ENCODE measurements at places on chromosomes 13 and 19. TPM values are rescaled to one million over a fixed set of nuclear protein-coding genes. Genes with fewer than 3 reads are reported as not detected.

The TEX29 gene
- not detected for total RNA-seq

The RUBCNL gene
- total RNA-seq, result 0.59 TPM

The ZNF566 gene
- 5.5 TPM for total RNA-seq

The LHFPL6 gene
- 39.0 TPM for total RNA-seq

- DNase-seq, result no peak
Observed at GRCh38 chr13:44266305-44266704, 107.3 kb upstream of the SERP2 start.

GRCh38 chr19:41528106-41528505 lies 47.9 kb upstream of the CEACAM21 start:
- DNase-seq, result no peak

DNA sequence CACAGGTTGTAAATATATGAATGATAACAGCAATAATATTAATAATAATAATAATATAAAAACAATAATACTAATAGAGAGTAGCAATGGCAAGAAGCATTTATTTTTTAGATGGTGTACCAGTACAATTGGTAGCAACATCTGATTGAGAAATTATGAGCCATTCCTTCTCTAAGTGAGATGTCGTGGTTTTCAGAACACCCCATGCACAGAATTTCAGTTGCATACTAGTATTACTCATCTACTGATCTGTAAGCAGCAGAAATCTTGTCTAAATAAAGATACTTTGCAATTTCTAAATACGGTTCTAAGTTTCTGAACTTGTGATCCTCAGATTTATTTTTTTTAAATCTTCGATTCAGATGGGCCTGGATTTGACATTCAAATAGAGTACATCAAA lies 788.0 kb upstream of the ATXN8OS start:
- no peak for DNase-seq

DNA sequence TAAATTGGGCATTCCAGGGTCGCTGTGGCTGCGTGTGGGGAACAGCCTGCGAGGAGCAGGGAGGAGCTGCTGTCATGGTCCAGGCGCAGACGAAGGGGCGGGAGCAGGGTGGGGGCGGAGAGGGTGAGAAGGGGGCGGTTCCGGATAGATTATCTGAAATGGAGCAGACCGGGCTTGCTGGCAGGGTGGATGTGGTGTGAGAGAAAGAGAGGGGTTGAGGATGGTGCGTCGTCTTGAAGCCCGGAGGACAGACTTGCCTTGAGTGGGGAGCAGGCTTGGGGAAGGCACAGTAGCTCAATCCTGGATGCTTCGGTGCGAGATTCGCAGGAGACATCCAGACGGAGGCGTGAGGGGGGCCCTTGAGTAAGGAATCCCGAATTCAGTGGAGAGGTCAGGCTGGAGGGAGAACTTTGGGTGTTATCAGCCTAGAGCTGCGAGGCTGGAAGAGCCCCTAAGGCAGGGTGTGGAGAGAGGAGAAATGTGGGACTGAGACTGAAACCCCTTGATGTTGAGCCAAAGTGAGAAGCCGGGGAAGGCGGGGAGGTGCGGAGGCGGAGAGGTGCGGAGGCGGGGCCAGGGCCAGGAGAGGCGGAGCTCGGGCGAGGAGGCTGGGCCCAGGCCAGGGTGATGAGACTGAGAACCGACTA lies 40.6 kb downstream of the DPF1 start:
- DNase-seq, result no peak

DNA sequence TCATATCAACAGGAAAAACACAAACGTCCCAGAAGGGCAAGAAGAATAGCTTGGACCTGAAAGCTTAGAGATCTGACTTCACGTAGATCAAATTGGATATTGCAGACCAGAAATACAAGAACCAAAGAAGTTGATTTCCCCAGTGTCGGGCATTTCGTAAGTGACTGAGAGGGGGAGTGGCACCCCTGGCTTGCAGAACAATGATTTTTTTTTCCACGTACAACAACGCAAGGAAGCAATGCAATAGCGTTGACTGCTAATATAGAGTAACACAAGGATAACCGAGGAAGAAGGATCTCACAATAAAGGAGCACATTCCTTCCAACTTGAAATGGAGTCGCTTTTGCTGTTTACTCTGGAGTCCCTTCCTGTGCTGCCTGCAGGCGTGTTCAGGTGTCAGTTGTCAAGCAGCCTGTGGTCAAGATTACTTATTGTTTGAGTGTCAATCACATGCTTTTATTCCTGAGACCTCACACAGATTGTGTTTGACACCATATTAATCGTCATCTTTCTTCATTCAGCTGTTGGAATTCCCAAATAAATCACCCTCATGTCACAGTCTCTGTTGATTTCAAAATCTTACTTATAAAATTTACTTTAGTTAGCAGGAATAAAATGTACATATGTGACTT lies 139.4 kb downstream of the FREM2 start:
- DNase-seq, result no peak

GRCh38 chr19:35949131-35949530 lies 13.0 kb downstream of the LRFN3 start:
- no peak for DNase-seq

DNA sequence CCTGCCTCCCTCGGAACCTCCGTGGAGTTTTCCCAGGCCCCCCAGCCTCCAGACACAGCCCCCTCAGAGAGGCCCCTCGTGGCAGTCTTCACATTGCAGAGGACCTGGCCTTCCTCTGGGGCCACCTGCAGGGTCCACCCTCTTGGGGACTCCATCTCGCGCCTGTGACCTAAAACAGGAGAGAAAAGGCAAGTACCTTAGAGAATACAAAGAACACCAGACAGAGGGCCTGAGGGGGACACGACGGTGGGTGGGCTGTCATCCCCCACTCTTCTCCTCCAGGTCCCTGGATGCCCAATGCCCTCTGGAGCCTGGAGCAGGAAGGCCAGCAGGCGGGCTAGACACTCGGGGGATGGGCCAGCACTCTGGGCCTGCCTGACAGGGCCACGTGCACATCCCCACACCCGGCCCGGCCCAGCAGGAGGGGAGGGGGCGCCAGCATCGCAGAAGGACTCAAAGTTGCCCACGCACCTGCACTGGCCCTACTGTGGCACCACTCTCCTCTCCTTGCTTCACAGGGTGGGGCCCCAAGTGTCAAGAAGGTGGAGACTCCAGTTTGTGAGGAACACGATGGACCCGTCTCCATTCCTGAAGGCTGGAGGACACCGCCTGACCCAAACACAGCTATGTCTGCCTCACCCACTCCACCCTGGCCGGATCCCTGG lies 4.3 kb upstream of the A1BG start:
- DNase-seq, result no peak

GRCh38 chr13:92657565-92657964 lies 569.0 kb upstream of the GPC6 start:
- DNase-seq, result no peak

DNA sequence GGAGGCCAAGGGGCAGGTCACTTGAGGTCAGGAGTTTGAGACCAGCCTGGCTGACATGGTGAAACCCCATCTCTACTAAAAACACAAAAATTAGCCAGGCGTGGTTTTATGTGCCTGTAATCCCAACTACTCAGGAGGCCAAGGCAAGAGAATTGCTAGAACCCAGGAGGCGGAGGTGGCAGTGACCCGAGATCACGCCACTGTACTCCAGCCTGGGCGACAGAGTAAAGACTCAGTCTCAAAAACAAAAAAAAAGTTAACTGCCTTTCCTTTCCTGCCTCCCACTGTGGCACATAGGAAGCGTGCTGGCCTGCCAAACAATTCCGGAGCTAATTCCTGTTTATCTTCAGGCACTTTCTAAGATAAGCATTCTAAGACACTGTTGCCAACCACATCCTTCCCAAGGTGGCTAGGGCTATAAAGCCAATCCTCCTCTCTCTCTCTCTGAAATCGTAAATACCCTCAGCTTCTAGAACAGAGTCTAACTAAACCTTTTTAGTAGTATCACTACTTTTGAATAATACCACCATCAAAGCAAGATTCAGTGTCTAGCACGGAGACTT lies 21.6 kb downstream of the SLC25A30 start:
- DNase-seq, result no peak

DNA sequence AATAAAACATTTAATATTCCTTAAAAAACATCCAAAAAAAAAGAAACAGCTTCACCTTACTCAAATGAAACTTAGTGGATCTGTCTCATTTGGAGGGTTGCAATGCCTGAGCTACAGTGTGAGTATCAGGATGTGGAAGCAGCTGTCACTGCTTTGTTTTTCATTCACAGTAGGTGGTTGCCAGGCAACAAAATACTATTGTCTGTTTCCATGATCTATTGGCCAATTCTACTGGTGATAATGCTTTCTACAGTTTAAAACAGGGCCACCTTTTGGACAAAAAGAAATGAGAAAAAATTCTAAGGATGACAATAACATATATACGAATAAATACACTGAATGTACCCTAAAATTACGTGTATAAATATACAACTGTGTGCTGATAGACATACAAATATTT lies 3.0 kb downstream of the ENOX1 start:
- no peak for DNase-seq

DNA sequence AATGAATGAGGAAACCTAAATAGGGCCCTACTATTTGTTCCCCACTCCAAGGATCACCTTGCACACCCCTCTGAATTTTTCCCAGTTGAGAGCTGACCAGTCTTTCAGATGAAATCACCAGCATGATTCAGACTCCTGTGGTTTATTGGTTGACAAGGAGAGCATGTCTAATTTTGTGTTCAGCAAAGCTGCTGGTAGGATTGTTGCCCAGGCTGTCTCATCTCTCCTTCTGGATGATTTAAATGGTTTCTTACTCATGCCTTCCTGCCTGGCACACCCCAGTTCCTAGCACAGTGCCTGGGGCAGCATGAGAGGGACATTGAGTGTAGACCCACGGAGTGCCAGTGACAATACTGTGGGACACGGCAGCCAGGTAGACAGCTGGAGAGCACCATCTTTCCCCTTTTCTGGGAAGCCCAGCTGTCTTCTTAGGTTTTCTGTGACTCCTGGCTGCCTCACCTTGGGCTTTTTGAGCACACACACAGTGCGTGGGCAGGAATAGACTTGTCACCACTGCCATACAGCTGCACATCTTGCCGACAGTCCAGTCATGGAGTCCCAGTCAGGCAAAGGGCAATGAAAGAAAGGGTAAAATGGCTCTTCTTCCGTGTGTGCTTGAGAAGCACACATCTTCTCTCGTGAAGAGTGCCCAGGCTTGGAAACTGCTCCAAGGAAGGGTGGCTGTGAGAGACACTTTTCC lies 12.3 kb downstream of the FGF9 start:
- DNase-seq, result no peak
